ENCODE measurements at places on chromosomes 2 and 18. TPM values are rescaled to one million over a fixed set of nuclear protein-coding genes. Genes with fewer than 3 reads are reported as not detected.

DNA sequence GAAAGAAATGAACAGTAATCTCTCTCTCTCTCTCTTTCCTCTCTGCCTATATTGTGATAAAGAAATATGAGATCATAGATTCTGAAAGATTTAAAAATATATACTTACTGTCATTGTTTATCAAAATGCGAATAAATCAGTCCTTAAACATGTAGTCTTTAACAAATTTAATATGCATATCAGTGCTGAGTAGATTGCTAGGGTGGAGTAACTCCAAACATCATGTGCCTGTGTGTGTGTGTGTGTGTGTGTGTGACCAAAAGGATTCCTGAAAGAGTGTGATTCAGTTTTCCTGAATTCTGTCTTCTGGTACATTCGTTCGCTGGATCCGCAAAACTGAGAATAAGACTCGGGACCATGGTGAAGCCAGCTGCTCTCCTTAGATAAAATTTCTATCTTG lies 24.0 kb upstream of the DSEL start:
- H3K36me3 ChIP-seq: no peaks in the 10 kb centered on the region
- no peak for DNase-seq
- H3K4me3 ChIP-seq: no peak overlapping the region
- H3K27ac ChIP-seq: no peak overlapping the region

GRCh38 chr2:135063210-135063609 lies 11.1 kb downstream of the RAB3GAP1 start:
- H3K4me3 ChIP-seq: no peak overlapping the region
- no peaks in the 10 kb centered on the region for H3K27me3 ChIP-seq
- no peaks in the 10 kb centered on the region for H3K4me1 ChIP-seq
- no peak overlapping the region for H3K27ac ChIP-seq

Gene CAPN14
- total RNA-seq: not detected

Gene KIAA2012
- not detected for total RNA-seq

Gene DES
- 376 TPM for total RNA-seq

DNA sequence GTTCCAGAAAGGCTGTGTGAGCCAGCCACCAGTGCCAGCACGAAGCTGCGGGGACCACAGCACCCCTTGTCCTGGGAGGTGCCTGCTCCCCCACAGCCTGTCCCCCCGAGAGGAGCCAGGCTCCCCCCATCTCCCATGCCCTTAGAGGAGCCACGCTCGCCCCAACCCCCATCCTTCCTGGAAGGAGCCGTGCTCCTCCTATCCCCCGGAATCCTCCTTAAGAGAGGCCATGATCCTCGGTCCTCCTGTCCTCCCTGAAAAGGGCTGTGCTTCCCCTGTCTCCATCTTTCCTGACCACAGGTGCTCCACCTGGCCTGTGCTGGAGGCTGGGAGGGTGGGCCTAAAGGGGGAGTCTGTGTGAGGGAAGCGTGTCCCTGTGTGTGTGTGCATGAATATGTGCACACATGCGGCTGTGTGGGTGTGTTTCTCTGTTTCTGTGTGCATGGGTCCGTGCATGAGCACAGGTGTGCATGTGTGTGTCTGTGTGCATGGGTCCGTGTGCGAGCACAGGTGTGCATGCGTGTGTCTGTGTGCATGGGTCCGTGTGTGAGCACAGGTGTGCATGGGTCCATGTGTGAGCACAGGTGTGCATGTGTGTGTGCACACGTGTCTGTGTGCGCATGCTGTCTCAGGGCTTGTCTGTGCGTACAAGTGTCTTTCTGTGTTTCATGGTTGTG lies 80.3 kb downstream of the RTP5 start:
- H3K27me3 ChIP-seq: no peaks in the 10 kb centered on the region
- H3K4me3 ChIP-seq: no peak overlapping the region
- H3K36me3 ChIP-seq: no peaks in the 10 kb centered on the region
- no peaks in the 10 kb centered on the region for H3K4me1 ChIP-seq

Gene SIX2
- 51.9 TPM for total RNA-seq

DNA sequence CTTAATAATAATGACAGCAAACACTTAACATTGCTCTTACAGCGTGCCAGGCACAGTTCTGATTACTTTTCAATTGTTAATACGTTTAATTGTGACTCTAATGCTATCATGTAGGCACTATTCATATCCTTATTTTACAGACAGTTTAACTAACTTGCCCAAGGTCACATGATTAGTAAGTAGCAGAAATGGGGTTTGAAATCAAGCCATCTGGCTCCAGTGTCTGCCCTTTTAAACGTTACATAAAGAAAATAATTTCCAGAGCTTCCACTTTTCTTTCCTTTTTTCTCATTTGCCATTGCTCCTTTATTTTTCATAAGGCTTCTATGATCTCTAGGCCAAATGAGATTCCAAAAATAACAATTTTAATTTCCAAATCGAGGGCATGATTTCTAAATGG lies 50.6 kb upstream of the IKZF2 start:
- no peak overlapping the region for H3K4me3 ChIP-seq
- no peak for DNase-seq
- no peaks in the 10 kb centered on the region for H3K36me3 ChIP-seq
- no peak overlapping the region for H3K27ac ChIP-seq
- H3K4me1 ChIP-seq: no peaks in the 10 kb centered on the region

DNA sequence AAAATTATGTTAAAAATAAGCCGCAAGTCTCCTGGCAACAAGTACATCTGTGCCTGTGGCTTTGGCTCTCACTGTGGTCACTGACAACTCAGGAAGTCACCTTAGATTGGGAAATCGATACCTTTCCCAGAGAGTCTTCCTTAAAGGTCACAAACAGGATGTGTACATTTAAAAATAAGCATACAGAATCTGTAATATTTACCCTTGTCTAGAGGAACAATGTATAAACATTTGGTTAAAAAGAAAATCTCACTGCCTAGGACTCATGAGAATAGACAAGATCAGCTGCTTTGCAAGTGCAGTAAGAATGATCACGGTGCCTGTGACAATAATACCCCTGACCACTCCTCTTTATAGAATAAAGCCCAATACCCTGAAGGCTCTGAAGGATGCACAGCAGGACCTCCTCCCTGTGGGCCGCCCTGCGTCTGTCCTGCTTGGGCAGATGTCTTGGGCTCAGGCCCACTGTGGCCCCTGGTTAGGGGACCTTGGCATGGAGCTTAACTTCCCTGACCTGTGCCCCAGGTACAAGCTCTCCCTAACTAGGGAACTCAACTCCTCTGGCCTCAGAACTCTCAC lies 98.0 kb upstream of the MGAT4A start:
- no peak for DNase-seq
- H3K4me3 ChIP-seq: no peak overlapping the region
- H3K27ac ChIP-seq: no peak overlapping the region
- H3K36me3 ChIP-seq: no peaks in the 10 kb centered on the region
- peaks cover 10% of the 10 kb centered on the region for H3K27me3 ChIP-seq

Gene RAB6C
- not detected for total RNA-seq

DNA sequence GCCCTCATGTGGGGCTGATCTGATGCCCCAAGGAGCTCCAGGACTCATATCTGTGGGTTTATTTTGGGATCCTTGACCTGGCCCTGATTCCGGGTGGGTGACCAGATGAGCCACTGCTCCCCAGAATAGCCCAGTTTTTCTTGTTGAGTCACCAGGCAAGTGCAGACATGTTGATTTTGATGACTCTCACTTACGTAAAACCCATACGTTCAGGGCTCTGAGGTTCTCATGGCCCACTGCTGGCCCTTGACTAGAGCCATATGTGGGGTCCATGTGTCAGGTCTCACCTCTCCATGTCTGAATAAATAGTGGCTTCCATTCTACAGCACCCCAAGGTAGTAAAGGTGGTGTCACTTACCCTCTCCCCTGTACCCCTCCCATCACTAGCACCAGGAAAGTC lies 41.9 kb downstream of the CDC42EP3 start:
- peak overlapping the region; percentile 3 for H3K27ac ChIP-seq
- H3K36me3 ChIP-seq: no peaks in the 10 kb centered on the region
- no peak overlapping the region for H3K4me3 ChIP-seq

DNA sequence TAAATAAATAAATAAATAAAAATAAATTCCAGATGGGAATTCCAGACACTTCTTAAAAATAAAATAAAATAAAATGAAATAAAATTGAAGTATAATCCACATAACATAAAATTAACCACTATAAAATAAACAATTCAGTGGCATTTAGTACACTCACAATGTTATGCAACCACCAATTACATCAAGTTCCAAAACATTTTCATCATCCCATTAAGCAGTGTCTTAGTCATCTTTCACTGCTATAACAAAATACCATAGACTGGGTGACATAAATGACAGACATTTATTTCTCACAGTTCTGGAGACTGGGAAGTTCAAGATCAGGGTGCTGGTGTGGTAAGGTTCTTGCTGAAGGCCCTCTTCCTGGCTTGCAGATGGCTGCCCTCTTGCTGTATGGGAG lies 22.6 kb upstream of the PROKR1 start:
- no peaks in the 10 kb centered on the region for H3K27me3 ChIP-seq
- no peak overlapping the region for H3K27ac ChIP-seq
- no peak overlapping the region for H3K4me3 ChIP-seq
- no peaks in the 10 kb centered on the region for H3K4me1 ChIP-seq
- DNase-seq: no peak
- no peaks in the 10 kb centered on the region for H3K36me3 ChIP-seq

Gene SLC5A7
- total RNA-seq: not detected

Gene EGR4
- not detected for total RNA-seq

- H3K4me3 ChIP-seq: no peak overlapping the region
- H3K27me3 ChIP-seq: no peaks in the 10 kb centered on the region
- no peak overlapping the region for H3K27ac ChIP-seq
- no peak for DNase-seq
- H3K4me1 ChIP-seq: peaks cover 8% of the 10 kb centered on the region
- H3K36me3 ChIP-seq: no peaks in the 10 kb centered on the region
Observed at GRCh38 chr18:11322006-11322405, 172.6 kb upstream of the PIEZO2 start.

DNA sequence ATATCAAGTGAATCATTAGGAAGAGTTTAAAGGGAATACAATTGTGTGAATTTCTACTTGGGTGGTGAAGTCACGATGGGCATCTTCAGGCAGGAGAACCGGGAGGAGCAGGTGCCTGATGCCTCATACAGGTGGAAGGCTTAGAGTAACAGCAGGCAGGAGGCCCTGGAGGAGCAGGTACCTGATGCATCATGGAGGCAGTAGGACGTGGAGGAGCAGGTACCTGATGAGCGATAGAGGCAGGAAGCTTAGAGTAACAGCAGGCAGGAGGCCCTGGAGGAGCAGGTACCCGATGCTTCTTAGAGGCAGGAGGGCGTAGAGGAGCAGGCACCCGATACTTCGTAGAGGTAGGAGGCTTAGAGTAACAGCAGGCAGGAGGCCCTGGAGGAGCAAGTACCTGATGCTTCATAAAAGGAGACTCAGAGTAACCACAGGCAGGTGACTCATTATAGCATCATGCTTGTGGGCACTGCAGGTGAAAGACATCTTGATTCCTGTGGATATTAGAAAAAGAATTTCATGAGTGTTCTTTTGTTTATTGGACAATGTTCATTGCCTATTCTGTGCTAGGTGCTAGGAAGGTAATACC lies 133.9 kb downstream of the ATP9B start:
- H3K4me3 ChIP-seq: no peak overlapping the region
- H3K4me1 ChIP-seq: no peaks in the 10 kb centered on the region
- no peaks in the 10 kb centered on the region for H3K27me3 ChIP-seq
- DNase-seq: no peak
- no peak overlapping the region for H3K27ac ChIP-seq

- no peaks in the 10 kb centered on the region for H3K4me1 ChIP-seq
- H3K27ac ChIP-seq: no peak overlapping the region
- no peak overlapping the region for H3K4me3 ChIP-seq
- H3K27me3 ChIP-seq: no peaks in the 10 kb centered on the region
- no peaks in the 10 kb centered on the region for H3K36me3 ChIP-seq
Observed at GRCh38 chr2:104678181-104678580, 175.7 kb upstream of the POU3F3 start.

Gene ANKRD30B
- total RNA-seq: not detected

Gene CCL20
- 4.3 TPM for total RNA-seq

Gene MAB21L4
- 1.0 TPM for total RNA-seq

Gene GCG
- total RNA-seq: not detected

DNA sequence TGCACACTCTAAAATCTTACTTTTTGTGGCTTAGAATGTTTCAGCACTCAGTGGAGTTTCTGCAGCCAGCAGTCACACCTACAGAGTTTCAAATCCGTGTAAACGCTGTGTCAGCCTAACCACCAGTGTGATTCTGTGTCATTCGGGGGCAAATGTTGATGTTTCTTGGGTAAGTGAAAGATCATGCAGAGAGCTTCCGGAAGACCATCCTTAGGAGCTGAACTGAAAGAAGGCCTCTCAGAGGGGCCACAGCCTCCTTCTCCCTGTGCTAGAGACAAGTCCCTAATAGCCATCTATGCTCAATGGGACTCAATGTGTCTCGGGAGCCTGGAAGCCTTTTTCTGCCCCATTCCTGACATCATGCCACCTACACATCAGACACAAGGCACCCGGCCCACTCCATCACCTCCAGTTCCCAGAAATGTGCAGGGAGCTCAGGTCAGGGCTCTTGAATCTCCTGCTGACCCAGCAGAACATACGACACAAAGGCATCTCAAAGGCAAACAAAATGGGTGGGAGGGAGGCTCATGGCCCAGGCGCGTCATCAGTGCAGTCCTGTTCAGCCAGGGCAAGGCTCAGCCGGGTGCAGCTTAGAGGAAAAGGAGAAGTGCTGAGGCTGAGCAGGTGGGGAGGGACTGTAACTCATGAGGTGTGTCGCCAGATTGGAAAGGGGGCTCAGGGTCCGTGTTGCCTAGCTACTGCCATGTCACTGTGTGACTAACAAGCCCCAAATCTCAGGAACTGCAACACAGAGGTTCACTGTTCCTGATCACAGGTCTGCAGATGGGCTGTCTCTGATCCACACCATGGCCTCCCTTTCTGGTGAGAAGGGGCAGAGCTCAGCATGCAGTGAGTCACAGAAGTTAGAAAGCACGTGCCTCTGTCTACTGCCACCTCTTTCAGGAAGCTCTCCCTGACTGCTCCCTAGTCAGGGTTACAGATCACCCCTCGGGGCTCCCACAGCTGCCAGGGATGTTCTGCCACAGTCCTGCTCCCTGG lies 82.0 kb downstream of the SMAD7 start:
- no peak overlapping the region for H3K4me3 ChIP-seq
- peaks cover 24% of the 10 kb centered on the region for H3K4me1 ChIP-seq
- no peaks in the 10 kb centered on the region for H3K36me3 ChIP-seq
- no peak for DNase-seq

GRCh38 chr2:178628605-178629004 lies 148.3 kb downstream of the PLEKHA3 start:
- H3K4me1 ChIP-seq: peaks cover 21% of the 10 kb centered on the region
- no peaks in the 10 kb centered on the region for H3K27me3 ChIP-seq
- no peak overlapping the region for H3K4me3 ChIP-seq
- no peak for DNase-seq

Gene SDC1
- 62.6 TPM for total RNA-seq

- no peaks in the 10 kb centered on the region for H3K4me1 ChIP-seq
- no peaks in the 10 kb centered on the region for H3K27me3 ChIP-seq
- H3K27ac ChIP-seq: no peak overlapping the region
- H3K4me3 ChIP-seq: no peak overlapping the region
- no peaks in the 10 kb centered on the region for H3K36me3 ChIP-seq
Observed at GRCh38 chr2:128327180-128327964, 8.7 kb upstream of the HS6ST1 start.

DNA sequence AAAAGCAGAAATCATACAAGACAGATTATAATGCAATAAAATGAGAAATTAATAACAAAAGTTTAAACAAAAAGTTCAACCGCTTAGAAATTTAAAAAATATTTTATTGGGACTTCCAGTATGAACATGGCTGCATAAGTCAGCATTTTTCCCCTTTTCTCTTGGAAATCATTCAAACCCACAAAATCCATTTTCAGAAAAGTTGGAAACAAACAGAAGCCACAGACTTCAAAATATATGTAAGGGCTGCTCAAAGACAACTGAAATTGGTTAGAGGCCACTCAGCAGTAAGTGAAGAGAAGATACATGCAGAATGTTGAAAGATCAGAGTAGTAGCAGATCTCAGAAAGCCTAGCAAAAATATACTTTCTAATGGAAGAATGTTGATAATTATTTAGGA lies 194.0 kb downstream of the DYSF start:
- no peak for DNase-seq
- H3K4me1 ChIP-seq: no peaks in the 10 kb centered on the region
- H3K27ac ChIP-seq: no peak overlapping the region
- no peaks in the 10 kb centered on the region for H3K27me3 ChIP-seq
- peaks cover 16% of the 10 kb centered on the region for H3K36me3 ChIP-seq
